ENCODE measurements at places on chromosomes 3 and 15. TPM values are rescaled to one million over a fixed set of nuclear protein-coding genes. Genes with fewer than 3 reads are reported as not detected.

DNA sequence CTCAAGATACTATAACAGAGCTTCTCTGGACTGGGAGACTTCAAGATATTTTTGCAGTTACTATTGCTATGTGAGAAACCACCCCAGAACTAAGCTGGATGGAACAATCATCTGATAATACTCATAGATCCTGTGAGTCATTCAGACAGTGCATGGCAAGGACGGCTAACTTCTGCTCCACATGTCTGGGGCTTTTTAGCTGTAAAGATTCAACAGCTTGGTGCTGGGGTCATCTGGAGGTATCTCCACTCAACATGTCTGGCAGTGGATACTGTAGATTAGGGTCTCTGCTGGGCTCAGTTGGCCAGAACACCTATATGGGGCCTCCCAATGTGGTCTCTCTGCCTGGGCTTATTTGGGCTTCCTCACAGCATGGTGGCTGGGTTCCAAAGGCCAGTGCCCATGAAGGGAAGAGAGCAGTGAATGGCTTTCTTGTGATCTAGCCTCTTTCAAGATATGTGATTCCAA, 117.3 kb upstream of the SLC7A14 start:
- no peak for DNase-seq

GRCh38 chr3:50603261-50604109, 8.1 kb downstream of the CISH start:
- DNase-seq: no peak

DNA sequence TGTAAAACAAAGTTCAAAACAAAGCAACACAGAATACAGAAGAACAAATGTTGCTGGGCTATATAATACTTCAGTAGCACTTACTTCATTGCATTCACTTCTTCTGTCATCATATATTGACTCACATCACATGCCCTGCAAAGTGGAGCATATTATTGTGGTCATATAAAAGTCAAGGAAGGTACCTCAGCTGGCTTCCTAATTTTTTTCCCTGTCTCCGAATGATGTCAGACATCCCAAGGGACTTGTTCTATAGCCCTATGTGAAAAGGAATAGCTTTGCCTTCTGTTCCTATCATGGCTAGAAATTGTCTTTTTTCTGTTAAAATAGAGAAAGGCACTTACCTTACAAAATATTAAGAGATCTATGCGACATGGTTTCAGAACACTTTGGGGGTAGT, 109.4 kb downstream of the LRTM1 start:
- no peak for DNase-seq

- no peak for DNase-seq
These were observed 391.9 kb downstream of the OCA2 start for GRCh38 chr15:27707257-27707656.

DNA sequence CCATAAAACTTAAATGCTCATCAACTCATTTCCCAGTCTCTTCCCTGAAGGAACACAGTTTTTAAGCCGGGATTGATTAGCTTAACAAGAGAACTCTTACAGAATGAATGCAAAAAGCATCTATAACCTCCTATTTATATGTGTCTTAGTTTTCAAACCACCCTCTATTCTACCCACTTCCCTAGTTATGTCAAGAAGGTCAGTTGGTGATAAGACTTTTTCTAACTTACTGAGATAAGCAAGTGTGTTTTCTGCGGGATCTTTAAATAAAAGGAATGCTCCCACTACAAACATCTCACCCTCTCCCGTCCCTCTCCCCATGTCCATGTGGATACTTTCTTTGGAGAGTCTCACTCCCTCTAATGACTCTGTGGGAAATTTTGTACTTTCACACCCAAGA, 218.5 kb downstream of the SV2B start:
- no peak for DNase-seq

DNA sequence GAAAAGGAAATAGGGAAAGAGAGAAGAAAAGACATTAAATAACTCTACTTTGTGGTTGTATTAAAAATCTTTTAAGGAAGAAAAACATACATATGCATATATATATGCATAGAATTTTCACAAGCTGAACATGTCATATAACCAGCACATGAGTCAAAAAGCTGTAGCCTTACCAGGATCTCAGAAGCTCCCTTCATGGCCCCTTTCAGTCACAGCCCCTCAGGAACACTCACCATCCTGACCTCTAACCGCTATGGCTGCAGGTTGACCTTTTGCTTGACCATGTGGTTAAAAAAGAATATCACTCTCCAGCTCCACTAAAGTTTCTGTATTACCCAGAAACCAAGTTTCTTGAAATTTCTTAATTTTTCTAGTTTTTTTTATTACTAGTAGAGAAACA, 103.4 kb downstream of the CHST2 start:
- no peak for DNase-seq

- DNase-seq: no peak
These were observed 48.6 kb downstream of the SLC25A26 start for GRCh38 chr3:66269411-66269810.

GRCh38 chr15:49036650-49037545, 9.3 kb downstream of the SECISBP2L start:
- DNase-seq: no peak

- DNase-seq: no peak
These were observed 207.1 kb downstream of the GBE1 start for GRCh38 chr3:81554388-81554787.

GRCh38 chr3:148381051-148381450, 316.7 kb upstream of the AGTR1 start:
- DNase-seq: no peak

- DNase-seq: no peak
These were observed 83.4 kb downstream of the SLCO3A1 start for GRCh38 chr15:91936927-91937326.

GRCh38 chr3:99867594-99868310, 50.1 kb downstream of the CMSS1 start:
- DNase-seq: no peak

DNA sequence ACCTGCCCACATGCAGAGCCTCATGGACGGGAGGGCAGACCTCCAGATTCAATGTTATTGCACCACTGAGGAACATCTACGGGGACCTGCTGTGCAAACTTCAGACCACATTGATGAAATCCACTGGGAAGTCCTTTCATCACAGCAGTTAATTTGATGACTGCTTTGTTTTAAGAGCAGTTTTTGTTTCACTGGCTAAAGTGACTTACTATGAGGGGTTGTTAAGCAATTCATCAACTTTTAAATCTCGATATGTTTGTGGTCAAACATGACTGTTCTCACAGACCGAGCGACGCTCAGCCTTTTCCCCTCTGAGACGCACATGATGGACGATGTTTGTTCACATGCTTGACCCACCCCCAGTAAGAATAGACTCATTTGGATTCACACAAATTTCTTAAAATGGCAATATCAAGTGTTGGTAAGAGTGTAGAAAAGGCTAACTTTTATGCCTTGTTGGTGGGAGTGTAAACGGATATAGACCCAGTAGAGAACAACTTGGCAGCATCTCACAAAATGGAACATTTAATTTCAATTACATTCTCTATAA, 35.9 kb upstream of the IREB2 start:
- no peak for DNase-seq

DNA sequence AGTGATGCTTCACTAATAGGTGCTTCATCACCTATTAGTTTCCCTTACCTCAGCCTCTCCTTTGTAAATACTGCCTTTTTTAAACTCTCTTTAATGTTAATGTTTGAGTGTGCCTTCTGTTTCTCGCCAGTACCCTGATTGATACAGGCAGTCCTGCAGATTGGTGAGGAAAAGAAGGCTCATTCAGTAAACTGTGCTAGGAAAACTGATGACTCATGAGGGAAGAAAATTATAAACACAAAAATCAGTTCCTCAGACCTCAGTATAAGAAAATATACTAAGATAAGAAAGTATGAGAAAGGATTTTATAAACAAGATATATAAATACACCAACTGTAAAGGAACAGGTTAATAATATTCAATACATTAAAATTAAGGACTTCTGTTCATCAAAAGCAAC, 54.8 kb upstream of the OXTR start:
- DNase-seq: no peak

GRCh38 chr3:169665264-169666075, 2.0 kb upstream of the MECOM start:
- DNase-seq: no peak

- DNase-seq: no peak
These were observed 1.9 kb upstream of the ISL2 start for GRCh38 chr15:76334438-76335306.

- DNase-seq: peak; percentile 30
These were observed 1.1 kb downstream of the KLHL6 start for GRCh38 chr3:183554377-183554776.

DNA sequence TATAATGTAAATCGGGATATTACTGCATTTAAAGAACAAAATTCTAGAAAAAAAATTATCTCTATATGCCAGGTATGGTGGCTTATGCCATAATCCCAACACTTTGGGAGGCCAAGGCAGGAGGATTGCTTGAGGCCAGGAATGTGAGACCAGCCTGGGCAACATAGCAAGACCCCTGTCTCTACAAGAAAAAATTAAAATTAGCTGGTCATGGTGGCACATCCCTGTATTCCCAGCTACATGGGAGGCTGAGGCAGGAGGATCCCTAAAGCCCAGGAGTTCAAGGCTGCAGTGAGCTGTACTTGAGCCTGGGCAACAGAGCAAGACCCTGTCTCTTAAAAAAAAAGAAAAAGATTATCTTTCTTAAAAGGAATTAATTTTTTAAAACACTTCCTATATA, 12.8 kb downstream of the SENP7 start:
- DNase-seq: no peak

- no peak for DNase-seq
These were observed 339.9 kb upstream of the DPH6 start for GRCh38 chr15:35885870-35886269.

- no peak for DNase-seq
These were observed 49.8 kb upstream of the SSR3 start for GRCh38 chr3:156604642-156605144.

- DNase-seq: no peak
These were observed 2.7 kb downstream of the SPESP1 start for GRCh38 chr15:68933001-68933400.

GRCh38 chr3:127377801-127378655, 90.2 kb upstream of the PRR20G start:
- no peak for DNase-seq

DNA sequence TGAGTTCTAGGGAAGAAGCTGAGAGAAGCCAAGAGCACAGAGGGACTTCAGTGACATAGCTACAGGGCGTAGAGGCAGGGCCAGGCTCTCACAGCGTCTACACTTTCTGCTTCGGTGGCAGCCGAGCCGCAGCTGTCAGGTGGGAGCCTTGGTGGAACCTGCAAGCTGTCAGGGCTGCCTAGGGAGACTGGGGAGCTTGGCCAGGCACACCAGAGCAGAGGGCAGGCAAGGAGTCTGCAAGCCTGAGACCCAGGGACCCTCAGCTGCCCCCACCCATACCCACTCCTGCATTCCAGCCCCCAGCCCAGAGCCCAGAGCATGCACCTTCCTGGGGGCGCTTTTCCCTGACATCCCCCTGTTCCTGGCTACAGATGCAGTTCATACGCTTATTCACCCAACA, 13.4 kb upstream of the KLF15 start:
- no peak for DNase-seq

DNA sequence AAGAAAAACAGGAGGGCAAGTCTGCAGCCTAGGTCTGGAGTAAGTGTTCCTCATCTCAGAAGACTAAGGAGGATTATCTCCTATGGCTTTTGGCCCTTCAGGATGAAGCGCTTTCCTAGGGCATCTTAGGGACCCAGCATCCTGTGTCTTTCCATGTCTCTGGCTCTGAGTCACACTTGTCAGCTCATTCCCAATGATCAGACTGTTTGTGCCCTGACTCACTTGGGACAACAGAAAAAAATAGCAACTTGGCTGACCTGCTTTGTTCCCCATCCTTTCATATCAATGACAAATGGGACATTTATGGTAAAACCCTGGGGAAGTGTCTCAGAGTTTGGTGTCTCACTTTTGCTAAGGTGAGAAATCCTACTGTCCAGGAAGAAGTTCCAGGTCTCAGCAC, 76.2 kb upstream of the OXTR start:
- DNase-seq: no peak

DNA sequence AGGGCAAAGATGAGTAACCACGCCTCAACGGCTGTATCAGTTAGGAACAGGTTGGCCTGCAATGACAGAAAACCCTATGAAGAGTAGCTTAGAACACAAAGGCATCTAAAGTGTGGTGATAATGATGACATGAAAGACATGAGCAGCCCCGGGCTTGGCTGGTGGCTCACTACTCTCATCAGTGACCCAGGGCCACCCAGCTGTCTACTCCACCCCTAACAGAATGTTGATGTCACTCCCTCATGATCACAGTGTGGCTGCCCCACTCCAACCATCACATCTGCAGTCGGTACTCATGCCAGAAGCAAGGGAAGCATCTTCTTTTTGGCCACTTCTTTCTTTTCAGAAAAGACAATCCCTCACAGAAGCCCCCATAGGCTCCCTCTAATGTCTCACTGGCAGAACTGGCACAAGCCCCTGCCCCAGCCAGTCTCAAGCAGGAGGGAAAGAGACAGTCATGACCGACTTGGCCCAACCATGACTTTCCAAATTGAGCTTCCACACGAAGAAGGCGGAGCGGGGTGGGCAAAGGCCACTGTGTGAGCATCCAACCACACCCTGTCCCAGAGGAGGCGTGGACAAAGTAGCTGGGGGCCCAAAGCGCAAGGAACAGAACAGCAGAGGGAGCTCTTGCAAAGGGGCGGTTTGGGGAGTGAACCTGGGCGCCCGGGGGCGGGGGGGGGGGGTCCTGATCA, 72.0 kb upstream of the IQSEC1 start:
- DNase-seq: no peak

- no peak for DNase-seq
These were observed 30.7 kb upstream of the SNRK start for GRCh38 chr3:43255662-43256061.

DNA sequence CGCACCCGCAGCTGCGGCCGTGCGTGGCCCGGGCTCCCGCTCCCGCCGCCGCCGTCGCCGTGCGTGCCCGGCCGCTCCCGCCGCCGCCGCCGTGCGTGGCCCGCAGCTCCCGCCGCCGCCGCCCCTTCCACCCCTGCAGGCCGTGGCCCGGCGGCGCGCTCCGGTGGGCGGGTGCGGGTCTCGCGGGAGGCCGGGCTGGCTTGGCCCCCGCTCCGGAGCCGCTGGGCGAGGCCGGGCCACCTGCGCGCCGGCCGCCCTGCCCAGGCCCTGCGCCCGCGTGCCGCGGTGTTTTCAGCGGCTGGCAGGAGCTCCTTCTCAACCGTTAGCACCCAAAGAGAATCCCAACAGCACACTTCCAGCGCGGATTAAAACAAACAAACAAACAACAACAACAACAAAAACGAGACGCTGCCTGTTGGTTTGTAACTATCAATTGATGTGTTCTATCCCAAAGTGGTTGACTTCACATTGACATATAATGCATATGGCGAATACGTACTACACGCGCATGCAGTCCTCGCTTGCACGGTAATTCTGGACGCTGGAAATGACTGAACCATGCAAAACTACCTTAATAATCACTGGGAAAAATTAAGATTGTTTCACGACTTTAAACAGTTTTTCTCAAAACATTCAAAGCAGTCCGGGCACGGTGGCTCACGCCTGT, 113.7 kb upstream of the GOLGA8J start:
- DNase-seq: no peak

- no peak for DNase-seq
These were observed 309.3 kb downstream of the SV2B start for GRCh38 chr15:91409387-91409786.

- no peak for DNase-seq
These were observed 1.4 kb upstream of the TGFBR2 start for GRCh38 chr3:30605005-30605404.

Gene PCSK6
- 0.46 TPM for total RNA-seq

Gene LRRC15
- total RNA-seq: not detected

Gene ZNF148
- 46.1 TPM for total RNA-seq

Gene CNTN3
- total RNA-seq: not detected

Gene CEMIP
- total RNA-seq: not detected

Gene TRIP4
- total RNA-seq: 22.1 TPM

Gene TUBGCP5
- 22.2 TPM for total RNA-seq

Gene MYO5C
- 2.8 TPM for total RNA-seq

Gene C3orf20
- 0.10 TPM for total RNA-seq

Gene IMPG2
- total RNA-seq: 0.37 TPM

Gene TRA2B
- total RNA-seq: 284 TPM

Data from activated CD4-positive, alpha-beta T cell treated with anti-CD3 and anti-CD28 coated beads, Interleukin-2, amount 10 ng/mL, durations not matched to agents 7 days and 5 days (primary cell).